ENCODE measurements at places on chromosomes 12 and 14.

GRCh38 chr12:95424271-95424994, 49.5 kb upstream of the METAP2 start:
- no peak for DNase-seq

DNA sequence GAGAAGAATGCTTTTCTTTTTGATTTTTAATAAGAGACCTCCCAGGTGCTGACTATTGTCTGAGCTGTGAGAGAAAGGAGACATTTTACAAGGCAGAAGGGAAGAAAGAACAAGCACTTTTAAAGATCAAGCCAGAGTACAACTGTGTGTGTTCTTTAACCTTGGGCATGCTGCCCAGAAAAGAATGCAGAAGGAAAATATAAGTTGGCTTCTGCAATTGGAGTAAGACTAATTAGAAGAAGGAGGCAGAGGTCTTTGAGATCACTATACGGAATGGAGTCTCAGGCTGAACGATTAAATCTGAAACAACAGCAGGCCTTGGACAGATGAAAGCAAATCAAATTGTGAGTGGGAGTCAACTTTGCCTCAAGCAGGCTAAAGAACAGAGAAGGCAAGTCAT, 230.5 kb downstream of the ATP23 start:
- DNase-seq = peak; percentile 43

DNA sequence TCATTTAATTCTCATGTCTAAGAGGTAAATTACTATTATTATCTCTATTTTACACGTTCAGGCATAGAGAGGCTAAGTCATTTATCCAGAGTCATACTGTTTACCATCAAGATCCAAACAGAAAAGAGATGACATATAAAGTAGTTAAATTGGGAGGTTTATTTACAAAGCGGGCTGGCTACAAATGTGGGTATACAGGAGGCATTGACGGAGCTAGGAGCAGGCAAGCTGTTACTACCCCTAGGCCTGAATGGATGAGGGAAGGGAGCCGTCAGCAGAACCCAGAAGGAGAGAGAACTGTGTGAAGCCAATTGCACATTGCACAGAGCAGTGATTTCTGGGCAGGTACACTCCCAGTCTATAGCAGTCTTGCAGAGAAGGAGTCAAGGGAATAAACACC, 39.8 kb downstream of the DACT1 start:
- DNase-seq = no peak

DNA sequence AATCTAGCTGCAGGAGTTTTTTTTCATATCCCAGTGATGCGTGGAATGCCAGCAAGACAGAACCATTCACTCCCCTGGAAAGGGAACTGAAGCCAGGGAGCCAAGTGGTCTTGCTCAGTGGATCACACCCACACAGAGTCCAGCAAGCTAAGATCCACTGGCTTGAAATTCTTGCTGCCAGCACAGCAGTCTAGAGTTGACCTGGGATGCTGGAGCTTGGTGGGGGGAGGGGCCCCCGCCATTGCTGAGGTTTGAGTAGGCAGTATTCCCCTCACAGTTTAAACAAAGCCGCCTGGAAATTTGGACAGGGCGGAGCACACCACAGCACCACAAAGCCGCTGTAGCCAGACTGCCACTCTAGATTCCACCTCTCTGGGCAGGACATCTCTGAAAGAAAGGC, 86.9 kb upstream of the STXBP6 start:
- DNase-seq = no peak

GRCh38 chr14:99312106-99312505, 40.1 kb upstream of the BCL11B start:
- DNase-seq = no peak

DNA sequence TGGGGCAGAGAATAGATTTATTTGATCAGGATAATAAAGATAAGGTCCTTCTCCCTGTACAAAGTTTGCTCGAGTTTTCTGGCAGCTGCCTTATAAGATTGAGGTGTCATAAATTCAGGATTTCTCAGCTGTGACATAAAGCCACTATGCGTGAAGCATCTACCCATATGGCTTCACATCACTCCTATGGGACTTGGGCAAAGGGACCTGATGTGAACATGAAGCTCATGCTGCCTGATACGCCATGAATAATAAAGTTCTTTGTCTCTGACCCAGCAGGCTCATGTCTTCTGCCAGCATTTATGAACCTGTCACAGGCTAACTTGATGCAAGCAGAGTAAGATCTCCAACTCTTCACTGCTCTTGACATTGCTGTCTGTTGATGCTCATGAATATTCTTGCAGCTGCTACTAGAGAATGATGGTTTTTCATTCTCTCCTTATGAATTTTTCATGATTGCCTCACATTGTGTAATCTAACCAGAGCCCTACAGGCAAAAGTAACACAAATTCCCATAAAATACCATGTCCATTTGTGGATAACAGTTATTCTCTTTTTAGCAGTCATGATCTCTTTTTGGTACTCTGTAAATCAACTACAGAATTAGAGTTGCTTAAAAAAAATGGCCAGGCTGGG, 49.0 kb upstream of the CPNE8 start:
- DNase-seq = no peak

GRCh38 chr12:80038062-80038560, 61.2 kb upstream of the OTOGL start:
- no peak for DNase-seq

GRCh38 chr12:13197526-13198143, 1.1 kb downstream of the EMP1 start:
- peak; percentile 94 for DNase-seq

- no peak for DNase-seq
Measured at GRCh38 chr14:21229821-21230220, 39.4 kb downstream of the HNRNPC start.

- DNase-seq = no peak
Measured at GRCh38 chr12:12519354-12519998, 43.2 kb downstream of the DUSP16 start.

DNA sequence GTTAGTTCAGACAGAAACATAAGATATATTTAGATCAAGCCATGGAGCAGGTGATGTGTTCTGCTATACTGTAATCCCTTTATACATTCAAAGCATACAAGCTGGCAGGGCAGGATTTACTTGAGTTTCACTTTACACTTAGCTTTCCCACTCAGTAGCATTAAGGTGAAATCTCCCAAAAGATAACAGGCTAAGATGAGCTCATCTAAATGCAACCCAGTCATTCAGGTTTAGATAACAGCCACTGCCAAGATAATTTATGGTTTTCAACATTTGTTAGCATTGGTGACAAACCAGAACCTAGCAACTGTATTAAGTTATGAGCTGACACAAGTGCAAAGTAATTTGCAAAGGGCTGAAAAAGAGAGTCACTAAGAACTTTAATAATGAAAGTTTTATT, 925.1 kb upstream of the ATXN7L3B start:
- no peak for DNase-seq

DNA sequence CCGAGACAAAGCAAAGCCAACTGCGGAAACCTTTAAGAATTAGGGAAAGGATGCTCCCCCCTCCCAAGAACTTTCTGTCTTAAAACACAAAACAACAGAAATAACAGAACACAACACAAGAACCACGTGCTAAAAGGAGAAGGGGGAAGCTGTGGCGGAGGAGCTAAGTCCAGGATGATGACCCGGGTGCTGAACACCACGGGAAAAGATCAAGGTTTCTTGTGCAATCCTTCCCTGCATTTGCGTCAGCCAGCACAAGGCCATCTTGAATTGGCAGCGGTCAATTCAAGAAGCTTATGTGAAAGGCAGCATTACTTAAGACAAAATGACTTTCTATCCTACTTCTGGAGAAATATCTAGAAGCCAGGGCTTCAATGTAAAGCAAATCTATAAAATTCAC, 11.0 kb upstream of the CREBL2 start:
- DNase-seq = no peak

GRCh38 chr14:103194256-103195045, 71.2 kb downstream of the TNFAIP2 start:
- DNase-seq = no peak

DNA sequence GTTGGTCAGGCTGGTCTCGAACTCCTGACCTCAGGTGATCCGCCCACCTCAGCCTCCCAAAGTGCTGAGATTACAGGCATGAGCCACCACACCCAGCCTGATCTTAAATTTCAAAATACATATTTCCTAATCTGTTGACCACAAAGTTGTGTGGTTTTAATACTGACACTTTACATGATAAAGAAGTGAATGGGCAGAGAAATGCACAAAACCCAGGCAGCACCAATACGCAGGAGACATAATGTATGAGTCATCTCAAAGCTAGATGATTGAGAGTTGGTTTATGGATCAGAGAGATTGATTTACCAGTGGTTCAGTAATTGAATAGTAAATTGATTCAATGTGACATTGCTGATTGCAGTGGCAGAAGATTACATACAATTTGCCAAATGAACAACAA, 19.2 kb upstream of the PPP2R5E start:
- no peak for DNase-seq

DNA sequence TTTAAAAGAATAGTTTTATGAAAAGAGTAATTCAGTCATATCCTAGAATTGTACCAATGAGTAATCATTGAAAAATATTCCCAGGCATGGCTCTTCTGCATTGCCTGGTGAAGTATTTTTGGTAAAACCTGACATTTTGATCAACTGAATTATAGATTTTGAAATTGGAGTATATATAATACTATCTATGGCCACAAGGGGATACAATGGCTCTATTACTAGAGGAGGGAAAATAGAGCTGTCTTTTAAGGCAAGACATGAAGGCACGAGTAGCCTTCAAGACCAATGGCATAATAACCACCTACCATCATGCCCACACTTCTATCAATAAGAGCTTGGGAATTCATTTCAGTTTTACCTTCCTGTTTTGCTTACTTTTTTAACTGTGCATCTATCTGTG, 1241.4 kb upstream of the TMEM132C start:
- no peak for DNase-seq

DNA sequence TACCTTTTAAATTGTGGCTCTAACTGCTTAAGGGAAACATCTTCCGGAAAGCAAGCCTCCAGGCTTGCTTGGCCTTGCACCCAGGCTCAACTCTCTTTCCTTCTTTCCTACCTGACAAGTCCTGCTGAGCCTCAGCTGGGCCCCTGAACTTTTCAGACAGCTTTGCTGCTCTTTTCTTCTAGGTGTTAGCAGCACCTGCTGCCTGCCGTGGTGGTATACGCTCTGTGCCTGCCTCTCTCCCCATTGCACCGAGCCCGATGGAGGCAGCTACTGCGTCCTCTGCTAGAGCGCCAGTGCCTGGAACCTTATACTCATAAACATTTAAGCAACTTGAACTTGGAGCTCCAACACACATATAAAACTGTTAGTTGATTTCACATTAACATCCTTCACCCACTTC, 195.7 kb downstream of the ANO6 start:
- no peak for DNase-seq

- no peak for DNase-seq
Measured at GRCh38 chr12:119202544-119202943, 23.8 kb downstream of the HSPB8 start.

- DNase-seq = no peak
Measured at GRCh38 chr14:63713058-63713457, 14.8 kb downstream of the SGPP1 start.

DNA sequence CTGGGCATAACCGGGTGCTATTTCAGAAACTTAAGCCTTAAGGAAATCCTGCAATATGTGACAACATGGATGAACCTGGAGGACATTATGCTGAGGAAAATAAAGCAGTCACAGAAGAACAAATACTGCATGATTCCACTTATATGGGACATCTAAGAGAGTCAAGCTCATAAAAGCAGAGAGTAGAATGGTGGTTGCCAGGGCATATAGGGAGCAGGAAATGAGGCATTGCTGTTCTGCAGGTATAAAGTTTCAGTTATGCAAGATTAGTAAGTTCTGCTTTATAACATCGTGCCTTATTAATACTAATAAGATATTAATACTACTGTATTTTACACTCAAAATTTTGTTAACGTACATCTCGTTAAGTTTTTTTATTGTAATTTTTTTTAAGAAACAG, 124.2 kb upstream of the ATF1 start:
- DNase-seq = no peak

GRCh38 chr14:78316052-78316451, 145.9 kb downstream of the NRXN3 start:
- no peak for DNase-seq

- DNase-seq = no peak
Measured at GRCh38 chr14:55389330-55389729, 22.3 kb downstream of the ATG14 start.

GRCh38 chr14:94097091-94097490, 13.4 kb upstream of the IFI27 start:
- DNase-seq = no peak

GRCh38 chr12:4615667-4616066, 33.2 kb downstream of the AKAP3 start:
- no peak for DNase-seq

- no peak for DNase-seq
Measured at GRCh38 chr14:100271247-100271939, 32.4 kb downstream of the YY1 start.

DNA sequence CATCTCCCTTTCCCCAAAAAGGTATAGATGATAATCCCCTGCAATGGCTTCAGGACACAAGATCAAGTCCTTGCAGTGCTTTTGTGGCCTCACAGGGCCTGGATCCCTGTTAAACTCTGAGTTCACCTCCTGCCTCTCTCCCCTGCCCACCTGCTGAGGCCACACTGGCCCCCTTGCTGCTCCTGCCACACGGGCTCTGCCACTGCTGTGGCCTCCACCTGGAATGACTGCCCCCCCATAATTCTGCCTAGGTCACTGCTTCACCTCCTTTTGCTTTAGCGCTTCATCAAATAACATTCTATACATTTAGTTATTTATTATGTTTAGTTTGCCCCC, 653 bp upstream of the IFI27 start:
- no peak for DNase-seq

- DNase-seq = no peak
Measured at GRCh38 chr12:90106568-90106967, 397.9 kb upstream of the ATP2B1 start.

Measured in right hindlimb (tissue), 1 donor.